ENCODE measurements at places on chromosomes 5 and 9. TPM values are rescaled to one million over a fixed set of nuclear protein-coding genes. Genes with fewer than 3 reads are reported as not detected.
A peak's percentile ranks its signal among the peaks of the same experiment; 100 is the strongest.

- no peak for DNase-seq
Measured at GRCh38 chr5:156218367-156219158, 108.4 kb upstream of the SGCD start.

DNA sequence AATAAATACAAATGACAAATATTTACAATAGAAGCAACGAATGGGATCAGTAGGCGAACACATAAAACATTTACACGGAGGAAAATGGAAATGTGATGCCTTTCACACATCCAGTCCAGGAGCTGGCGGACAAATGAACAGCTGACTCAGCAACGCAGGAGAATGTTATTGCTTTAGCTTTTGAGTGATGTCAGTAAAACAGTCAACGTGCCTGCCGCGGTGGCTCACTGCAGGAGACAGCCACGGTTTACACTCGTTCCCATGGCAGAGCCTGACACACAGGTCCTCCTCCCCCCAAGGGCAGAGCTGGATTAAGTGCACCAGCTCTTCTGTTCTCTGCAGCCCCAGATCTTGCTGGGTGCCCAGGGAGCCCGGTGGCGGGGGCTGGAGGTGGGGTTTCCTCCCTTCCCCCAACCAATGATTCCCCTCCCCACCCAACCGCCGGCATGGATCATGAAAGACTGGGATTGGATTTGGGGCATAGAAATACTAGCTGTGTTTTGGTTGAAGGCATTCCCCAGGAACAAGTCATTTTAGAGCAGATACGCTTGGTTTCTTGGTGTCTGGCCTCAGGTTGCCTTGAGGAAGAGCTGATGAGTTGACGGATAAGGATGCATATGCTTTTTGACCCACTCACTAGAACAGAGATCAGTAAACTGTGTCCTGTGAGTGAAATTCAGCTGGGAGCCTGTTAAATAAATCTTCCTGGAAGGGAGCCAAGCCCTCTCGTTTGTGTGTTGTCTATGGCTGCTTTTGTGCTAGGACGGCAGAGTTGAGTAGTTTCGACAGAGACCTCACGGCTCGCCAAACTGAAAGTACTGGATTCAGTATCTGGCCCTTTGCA lies 12.5 kb downstream of the STC2 start:
- DNase-seq, result peak; percentile 46

GRCh38 chr5:69138766-69139165 lies 28.2 kb upstream of the CCNB1 start:
- no peak for DNase-seq

DNA sequence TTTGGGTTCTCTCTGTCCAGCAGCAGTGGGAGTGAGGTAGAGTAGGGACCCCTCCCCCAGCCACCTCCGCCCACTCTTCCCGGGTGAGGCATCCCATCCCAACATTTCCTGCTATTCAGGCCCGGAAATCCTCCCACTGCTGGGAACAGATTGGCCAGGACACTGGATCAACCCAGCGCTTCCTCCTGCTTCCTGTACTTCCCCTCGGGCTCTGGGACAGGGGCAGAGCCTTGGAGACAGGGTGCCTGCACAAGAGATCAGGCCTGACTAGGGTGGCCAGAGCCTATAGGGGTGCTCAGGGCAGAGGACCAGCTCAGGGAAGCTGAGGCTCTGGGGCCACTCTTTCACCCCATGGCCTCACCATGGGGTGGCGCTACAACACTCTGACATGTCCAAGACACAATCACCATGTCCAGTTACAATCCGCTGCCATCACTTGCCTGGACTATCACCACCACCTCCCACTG lies 14.5 kb downstream of the SH2D3C start:
- no peak for DNase-seq

DNA sequence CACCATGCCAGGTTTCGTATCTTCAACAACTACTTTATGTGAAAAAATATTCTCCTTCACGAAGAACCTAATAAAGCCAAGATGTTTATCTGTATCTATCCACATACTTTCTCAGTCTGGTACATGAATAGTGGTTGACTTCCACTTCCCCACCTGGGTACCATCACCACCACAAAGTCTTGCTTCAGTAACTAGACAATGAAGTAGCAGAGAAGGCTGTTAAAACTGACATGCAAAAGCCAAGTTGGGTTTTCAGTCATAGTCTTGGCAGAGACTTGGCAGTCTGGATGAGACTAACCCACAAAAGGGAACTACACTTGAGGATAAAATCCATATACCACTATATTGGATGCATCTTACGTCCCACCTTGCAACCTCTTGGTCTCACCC lies 5.0 kb downstream of the P4HA2 start:
- peak; percentile 12 for DNase-seq

DNA sequence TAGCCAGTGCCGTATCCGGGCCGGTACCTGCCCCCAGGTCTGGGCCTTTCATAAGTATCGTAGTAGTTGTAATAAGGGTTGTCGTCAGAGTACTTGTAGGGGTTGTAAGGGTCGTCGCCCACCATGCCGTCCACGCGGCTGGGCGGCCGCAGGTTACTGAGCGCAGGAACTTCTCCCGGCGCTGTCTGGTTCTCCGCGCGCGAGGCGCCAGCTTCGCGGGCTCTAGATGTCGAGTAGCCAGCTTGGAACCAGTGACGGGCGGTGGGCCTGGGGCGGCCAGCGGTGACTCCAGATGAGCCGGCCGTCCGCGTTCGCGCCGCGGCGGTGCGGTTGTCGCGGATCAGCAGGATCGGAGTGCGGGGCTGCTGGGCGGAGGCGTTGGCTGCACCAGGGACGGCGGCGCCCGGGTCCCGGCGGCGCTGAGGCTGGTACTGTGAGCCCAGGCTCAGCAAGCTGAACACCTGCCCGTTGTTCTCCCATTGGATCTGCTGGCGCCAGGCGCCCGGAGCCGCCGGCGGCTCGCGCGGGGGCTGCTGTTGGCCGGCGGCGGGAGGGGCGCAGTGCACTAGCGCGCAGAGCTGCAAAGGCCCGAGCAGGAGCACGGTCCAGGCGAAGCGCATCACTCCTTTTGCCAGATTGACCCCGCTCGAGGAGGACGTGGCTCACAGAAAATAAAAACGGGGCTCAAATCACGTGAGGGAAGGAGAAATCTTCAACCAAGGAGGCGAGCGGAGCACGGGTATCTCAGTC lies 518 bp downstream of the LOX start:
- DNase-seq, result peak; percentile 78

DNA sequence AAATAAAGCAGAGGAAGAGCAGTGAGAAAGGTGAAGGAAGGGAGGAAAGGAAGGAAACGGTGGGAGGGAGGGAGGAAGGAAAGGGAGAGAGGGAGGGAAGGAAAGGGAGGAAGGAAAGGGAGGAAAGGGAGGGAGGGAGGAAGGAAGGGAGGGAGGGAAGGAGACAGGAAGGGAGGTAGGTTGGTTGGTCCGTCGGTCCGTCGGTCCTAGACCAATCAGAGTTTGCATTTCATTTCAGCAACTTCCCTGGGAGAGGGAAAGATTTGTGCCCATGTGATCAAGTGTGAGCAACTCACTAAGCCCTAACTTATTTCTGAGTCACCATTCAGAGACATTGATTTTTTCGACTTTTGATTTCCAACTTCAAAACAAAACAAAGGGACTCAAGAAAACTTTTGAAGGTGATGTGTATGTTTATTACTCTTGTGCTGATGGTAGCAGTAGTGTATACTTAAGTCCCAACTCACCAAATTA lies 18.8 kb downstream of the NANS start:
- peak; percentile 1 for DNase-seq

DNA sequence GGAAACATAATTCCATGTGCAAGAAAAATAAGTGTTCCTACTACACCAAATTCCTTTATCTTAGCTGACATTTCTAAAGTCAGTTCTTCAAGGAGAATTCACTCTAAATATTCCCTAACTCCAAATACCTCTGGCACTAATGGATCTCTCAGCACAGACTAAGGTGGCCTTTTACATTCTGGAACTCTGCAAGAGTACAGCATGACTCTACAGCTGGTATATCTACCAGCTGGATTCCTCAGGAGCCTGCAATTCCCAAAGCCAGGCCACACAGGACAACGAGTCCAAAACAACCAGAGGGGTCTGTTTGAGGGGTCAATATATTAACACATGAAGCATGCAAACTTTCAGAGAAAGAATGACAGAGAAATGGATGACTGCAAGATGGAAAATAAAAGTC lies 27.2 kb downstream of the TMEM245 start:
- no peak for DNase-seq

- no peak for DNase-seq
Measured at GRCh38 chr5:177040814-177041420, 18.4 kb downstream of the ZNF346 start.

DNA sequence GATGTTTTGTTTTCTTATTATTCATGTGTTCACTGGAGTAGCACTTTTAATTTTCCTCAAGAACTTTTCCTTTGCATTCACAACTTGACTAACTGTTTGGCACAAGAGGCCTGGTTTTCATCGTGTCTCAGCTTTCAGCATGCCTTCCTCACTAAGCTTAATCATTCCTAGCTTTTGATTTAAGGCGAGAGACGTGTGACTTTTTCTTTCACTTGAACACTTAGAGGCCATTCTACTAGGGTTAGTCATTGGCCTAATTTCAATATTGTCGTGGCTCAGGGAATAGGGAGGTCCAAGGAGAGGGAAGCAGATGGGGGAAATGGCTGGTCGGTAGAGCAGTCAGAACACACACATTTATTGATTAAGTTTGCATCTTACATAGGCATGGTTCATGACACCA lies 94.0 kb downstream of the ZNF462 start:
- DNase-seq, result no peak

DNA sequence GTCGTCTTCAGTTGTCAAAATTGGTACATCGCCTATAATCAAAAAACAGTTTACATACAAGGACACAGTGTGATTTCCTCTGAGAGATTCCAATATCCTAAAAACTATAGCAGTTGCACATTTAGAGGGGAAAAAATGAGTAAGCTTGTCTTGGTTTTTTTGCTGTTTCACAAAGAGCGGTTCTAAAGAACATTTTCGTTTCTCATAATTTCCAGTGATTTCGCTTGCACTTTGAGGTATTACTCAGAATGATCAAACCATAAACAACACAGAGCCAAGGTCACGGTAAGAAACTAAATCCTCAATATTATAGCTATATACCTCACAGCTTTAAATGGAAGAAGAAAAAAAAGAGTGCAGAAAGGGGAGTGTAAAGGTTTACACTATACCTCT lies 861 bp downstream of the MTX3 start:
- no peak for DNase-seq

- no peak for DNase-seq
Measured at GRCh38 chr5:126031989-126032716, 391.1 kb upstream of the GRAMD2B start.

- no peak for DNase-seq
Measured at GRCh38 chr5:157214415-157214814, 33.8 kb downstream of the ITK start.

DNA sequence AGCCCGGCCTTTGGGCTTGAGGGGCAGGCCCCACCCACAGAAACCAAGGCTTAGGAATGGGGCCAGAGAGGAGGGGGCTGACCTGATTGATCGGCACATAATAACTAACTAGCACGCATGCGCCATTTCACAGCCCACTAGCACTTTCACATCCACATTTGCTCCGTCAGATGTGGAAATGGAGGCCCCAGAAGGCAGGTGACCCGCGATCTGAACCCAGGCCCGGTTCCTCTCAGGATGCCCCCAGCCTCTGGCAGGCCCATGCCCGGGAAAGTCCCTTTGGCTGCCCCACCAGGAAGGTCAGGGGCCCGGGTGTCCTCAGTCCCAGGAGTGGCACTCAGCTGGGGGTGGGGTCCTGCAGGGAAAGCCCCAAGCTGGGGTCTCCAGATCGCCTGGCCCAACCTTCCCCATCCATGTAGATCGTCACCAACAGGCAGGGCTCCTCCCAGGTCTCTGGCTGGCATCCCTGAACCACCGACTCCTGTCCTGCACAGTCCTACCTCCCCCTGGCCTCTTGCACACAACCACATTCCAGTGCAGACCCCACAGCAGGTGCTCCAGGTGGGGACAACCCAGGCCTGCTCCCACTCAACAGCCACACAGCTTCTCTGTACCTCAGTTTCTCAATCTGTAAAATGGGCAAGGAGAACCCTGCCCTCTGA lies 46.7 kb downstream of the VAV2 start:
- peak; percentile 89 for DNase-seq

- DNase-seq, result no peak
Measured at GRCh38 chr9:117184173-117184572, 230.7 kb downstream of the ASTN2 start.

DNA sequence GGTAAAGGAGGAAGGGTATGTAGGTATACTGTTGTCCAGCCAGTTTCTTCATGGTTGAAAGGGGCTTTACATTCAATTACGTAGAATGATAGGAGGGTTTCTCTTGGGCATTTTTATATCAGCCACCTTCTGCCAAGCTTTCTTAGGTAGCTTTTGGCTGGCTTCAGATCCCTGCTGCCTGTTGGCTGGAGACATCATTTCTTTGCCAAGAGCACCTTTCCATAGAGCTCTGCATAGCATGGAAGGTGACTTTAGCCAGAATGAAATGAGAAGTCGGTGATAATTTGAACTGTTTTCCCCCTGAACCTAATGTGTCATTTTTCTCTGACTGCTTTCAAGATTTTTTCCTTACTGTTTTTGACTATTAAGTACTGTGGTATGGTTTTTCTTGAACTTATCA lies 26.9 kb downstream of the TMEFF1 start:
- DNase-seq, result no peak

DNA sequence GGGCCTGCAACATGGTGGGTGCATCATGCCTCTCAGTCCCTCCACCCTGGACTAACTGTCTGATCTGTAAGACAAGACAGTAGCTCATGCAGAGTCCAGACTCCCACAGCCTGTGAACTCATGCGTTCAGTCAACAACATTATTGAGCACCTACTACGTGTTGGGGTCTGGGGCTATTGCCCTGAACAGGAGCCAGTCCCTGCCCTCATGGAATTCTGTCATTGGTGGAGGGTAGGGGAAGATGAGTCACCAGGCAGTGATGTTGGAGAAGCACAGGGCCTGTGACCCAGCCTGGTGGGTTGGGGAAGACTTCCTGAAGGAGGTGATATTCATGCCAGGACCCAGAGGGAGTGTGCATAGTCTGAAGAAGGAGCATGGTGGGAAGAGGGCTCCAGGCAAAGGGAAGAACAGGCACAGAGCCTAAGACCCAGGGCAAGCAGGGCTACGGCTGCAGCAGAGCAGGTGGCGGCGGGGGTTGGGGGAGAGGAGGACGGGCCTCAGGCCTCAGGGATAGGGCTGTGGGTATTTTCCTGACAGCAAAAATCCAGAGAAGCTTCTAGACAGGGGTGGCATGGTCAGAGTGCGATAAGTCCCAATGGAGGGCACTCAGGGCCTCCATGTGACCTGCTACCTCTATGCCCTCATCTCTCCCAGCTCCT lies 26.7 kb upstream of the PSD2 start:
- DNase-seq, result no peak

The HRCT1 gene
- 1.1 TPM for polyA plus RNA-seq

The SOX30 gene
- polyA plus RNA-seq, result 0.02 TPM

The DBH gene
- 0.16 TPM for polyA plus RNA-seq

The SMIM23 gene
- not detected for polyA plus RNA-seq

The PTTG1 gene
- 23.5 TPM for polyA plus RNA-seq

The SLC34A1 gene
- polyA plus RNA-seq, result 0.06 TPM

The F2RL1 gene
- 0.48 TPM for polyA plus RNA-seq

The LCN15 gene
- not detected for polyA plus RNA-seq

The CBY3 gene
- polyA plus RNA-seq, result not detected

The KIF4B gene
- not detected for polyA plus RNA-seq

The RLN1 gene
- 0.30 TPM for polyA plus RNA-seq

The SLC45A2 gene
- polyA plus RNA-seq, result not detected
